Suppressor macrophage treated with lipopolysaccharide for 4 hours (primary cell): ENCODE measurements at places on chromosomes 7 and 10.
A peak's percentile ranks its signal among the peaks of the same experiment; 100 is the strongest.

- no peak for DNase-seq
Measured at GRCh38 chr7:155303897-155304296, 6.2 kb downstream of the INSIG1 start.

DNA sequence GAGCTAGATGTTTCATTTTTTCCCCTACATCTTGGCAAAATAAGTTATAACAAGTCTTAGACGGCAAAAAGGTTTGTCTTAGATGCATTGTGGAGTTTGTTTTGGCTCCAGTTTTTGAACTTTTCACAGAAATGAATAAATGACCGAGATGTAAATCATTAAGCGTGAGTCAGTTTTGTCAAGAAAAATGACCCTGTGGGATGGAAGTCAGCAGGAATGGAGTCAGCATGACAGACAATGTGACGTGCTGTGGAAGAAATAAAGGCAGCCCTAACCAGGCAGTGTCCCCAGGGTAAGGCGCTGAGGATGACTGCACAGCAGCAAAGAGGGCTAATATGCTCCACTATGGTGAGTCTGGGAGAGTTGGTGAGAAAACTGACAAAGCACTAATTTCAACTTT, 163.2 kb downstream of the NOC3L start:
- no peak for DNase-seq

- DNase-seq, result no peak
Measured at GRCh38 chr7:101547022-101547915, 81.8 kb downstream of the MYL10 start.

- DNase-seq, result peak; percentile 68
Measured at GRCh38 chr10:61978965-61979364, 77.5 kb downstream of the ARID5B start.

DNA sequence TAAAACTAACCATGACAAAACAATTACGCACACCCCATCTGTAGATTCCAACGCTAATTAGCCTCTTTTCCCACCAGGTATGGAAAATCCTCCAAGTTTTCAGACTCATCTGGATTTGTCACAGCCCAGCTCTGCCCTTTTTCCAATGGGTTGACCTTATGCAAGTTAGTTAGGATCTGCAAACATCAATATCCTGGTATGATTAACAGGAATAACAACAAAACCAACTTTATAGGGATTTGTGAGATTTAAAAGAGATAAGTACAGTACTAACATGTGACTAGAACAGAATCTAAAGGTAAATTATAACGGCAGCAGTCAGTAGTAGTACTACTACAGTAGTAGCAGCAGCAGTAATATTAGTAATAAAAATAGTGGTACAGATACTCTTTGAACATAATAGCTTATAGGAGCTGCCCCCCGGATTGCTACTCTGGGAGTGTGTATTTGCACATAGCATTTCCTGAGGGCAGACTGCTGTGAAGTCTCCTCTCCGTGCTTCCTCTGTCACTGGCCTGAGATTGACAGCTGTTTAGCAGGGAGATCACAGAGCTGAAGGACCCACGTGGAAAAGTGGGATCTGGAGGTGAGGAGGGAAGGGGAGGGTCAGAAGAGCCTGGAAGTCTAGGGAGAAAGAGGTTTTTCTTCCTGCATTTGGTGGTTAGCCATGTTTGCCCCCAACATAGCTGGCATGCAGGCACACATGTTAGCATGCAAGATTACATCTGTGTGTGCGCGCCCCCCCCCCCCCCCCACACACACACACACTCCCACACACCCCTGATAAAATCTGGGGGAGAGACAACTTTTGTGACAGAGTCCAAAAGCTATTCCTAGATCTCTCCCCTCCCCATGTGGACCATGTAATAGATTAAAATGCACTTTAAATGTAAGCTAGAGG, 73.3 kb upstream of the FAM171A1 start:
- no peak for DNase-seq

GRCh38 chr10:77602913-77603533, 34.6 kb downstream of the KCNMA1 start:
- DNase-seq, result no peak

DNA sequence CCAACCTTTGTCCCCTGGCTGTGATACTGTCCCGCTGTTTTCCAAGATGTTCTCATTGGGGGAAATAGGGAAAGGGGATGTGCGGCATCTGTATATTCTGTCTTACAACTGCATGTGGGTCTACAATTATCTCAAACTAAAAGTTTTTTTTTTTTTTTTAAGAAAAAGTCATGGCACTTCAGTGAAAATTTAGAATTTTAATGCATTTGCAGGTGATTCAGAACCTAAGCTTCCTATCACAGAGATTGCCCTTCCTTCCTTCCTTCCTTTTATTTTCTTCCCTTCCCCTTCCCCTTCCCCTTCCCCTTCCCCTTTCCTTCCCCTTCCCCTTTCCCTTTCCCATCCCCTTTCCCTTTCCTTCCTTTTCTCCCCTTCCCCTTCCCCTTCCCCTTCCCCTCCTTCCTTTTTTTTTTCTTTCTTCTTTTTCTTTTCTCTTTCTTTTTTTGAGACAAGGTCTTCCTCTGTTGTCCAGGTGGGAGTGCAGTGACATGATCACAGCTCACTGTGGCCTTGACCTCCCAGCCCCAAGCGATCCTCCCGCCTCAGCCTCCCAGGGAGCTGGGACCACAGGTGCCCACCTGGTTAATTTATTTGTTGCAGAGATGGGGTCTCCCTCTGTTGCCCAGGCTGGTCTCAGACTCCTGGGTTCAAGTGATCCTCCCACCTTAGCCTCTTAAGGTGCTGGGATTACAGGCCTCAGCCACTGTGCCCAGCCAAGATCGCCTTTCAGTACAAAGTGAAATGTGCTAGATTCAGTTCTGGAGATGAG, 32.0 kb downstream of the JAKMIP3 start:
- DNase-seq, result no peak

DNA sequence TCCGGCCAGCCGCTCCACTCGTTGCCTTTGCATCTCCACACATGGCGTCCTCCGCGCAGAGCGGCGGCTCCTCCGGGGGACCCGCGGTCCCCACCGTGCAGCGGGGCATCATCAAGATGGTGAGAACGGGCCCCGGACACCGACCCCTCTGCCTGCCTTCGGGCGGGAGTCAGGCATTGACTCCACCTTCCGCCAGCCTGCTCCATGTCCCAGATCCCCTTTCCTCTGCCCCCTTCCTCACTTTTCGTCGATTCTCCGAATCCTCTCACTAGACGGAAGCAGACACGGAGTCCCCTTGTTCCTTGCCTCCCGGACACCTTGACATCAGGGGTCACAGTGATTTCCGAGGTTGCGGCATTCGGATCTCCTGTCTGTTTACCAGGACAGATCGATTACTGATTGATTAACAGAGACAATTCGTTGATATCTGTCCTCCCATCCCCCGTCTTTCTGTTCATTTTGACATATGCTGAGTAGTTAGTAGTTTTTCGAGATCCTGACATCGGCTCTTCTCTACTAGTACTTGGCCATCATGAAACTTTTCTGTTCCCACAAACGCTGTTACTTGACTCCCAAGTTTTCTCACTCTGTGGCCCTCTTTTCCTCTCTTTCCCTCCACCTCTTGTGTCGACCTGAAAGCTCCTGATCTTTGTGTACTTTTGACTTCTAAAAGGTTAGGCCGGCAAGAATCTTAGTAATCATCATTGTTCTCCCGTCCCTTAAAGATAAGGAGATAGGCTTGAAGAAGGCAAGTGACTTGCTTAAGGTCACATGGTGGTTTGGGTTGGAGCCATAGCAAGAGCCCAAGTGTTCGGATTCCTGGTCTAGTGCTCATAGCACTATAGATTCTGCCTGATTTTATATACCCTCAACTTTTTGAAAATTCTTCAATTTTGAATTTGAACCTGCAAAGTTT, 597 bp downstream of the SND1 start:
- peak; percentile 31 for DNase-seq

DNA sequence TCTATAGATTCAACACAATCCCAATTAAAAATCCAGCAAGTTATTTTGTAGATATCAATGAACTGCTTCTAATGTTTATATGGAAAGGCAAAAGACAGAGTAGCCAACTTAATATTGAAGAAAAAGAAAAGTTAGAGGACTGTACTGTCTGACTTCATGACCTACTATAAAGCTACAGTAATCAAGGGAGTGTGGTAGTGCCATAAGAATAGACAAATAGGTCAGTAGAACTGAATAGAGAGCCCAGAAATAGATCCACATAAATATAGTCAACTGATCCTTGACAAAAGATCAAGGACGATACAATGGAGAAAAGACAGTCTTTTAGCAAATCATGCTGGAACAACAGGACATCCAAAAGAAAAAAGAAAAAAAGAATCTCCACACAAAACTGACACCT, 7.4 kb upstream of the EEPD1 start:
- no peak for DNase-seq

GRCh38 chr10:126212738-126213137, 175.5 kb downstream of the ADAM12 start:
- DNase-seq, result no peak

GRCh38 chr10:66981361-66982052, 55.7 kb downstream of the LRRTM3 start:
- DNase-seq, result no peak
